Vagina (tissue), 2 donors: ENCODE measurements at places on chromosomes 13 and 19.

- no peak for DNase-seq
Measured at GRCh38 chr13:84380866-84381265, 498.6 kb upstream of the SLITRK1 start.

DNA sequence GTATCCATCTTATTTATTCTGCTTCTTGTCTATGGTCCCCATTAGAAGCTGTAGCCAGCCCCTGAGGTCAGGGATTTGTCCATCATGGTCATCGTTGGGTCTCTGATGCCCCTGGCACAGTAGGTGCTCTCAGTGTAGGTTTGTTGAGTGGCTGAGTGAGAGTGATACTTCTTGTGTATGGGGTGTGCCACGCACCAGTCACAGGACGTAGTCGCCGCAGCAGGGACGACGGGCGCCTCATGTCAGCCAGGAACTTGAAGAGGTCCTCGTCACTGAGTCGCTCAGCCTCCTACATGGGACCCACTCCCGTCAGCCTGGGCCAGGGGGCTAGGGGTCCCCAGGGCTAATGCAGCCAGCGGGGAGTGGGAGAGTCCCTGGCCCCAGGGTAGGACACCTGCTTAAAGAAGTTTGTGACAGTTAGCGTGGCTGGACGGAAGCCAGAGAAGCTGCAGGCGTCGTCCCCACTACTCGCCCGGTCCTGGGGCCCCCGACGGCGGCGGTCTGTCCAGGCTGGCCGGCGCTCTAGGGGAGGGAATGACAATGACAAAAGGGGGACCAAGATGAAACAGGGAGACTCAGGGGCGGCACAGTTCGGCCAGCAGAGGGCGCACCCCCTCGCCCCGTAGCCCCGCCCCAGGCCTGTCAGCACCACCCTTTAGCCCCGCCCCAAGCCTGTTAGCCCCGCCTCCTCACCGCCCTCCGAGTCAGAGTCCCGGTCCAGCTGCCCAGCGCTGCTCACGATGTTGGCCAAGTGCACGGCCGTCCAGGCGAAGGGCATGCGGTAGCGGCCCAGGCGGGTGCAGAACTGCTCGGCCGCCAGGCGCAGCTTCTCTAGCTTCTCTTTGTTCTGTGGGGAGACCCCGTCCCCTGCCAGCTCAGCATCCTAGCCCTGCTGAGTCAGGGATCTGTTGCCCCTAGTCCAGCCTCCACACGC lies 3.7 kb downstream of the ANGPTL8 start:
- DNase-seq, result no peak

- peak; percentile 91 for DNase-seq
Measured at GRCh38 chr19:56393119-56394012, at the start of gene ZNF582. Gene ZNF582, minus strand, starts transcription at chr19:56393534. Its CDS starts 1,782 bp downstream, at chr19:56391752.

DNA sequence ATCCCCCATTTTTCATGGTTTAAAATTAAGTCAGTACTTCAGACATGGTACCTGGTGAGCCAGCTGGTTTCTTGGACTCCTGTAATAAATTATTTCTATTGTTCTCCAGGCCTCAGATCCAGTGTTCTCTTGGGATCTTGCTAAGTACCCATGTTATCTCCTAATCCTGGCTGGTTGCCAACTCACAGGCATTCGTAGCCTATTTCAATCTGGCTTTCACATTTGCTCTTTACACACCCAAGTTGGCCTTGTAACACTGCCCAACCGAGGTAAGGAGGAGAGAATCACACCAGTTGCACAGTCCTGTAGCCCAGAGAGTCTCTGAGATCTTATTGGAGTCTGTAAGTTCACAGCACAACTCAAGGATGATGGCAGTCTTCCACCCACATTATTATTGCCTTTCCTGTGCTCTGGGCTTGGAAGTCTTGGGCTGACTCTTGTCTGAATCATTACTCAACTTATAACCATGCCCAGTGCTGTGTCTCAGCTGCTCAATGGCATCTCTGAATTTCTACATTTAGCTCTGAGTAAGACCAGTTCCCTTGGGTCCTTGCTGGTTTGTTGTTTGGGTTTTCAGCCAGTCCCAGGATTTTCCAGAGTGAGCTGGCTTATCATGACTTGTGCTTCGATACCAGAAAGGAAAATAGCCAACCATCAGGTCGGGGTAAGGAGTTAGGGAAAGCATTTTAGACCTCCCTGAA lies 76.6 kb upstream of the KLF12 start:
- no peak for DNase-seq

DNA sequence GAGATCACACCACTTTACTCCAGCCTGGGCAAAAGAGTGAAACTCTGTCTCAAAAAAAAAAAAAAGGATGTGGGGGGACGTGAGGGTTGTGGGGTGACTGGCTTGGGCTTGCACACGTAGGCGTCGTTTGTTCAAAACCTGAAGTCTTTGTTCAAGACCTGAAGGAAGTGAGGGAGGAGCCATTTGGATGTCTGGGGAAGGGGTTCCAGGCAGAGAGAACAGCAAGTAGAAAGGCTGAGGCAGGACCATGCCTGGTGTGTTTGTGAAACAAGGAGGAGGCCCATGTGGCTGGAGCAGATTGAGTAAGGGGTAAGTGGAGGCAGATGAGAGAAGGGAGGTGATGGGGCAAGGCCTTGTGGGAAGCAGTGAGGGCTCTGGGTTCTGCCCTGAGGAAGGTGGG lies 27.8 kb downstream of the PIN1 start:
- DNase-seq, result no peak

- no peak for DNase-seq
Measured at GRCh38 chr13:110415669-110416068, 108.6 kb downstream of the COL4A2 start.
